ENCODE measurements at places on chromosomes 7 and 10. TPM values are rescaled to one million over a fixed set of nuclear protein-coding genes. Genes with fewer than 3 reads are reported as not detected.

The PON1 gene
- 0.95 TPM for polyA plus RNA-seq

The URGCP gene
- 39.6 TPM for polyA plus RNA-seq

The MCM10 gene
- 11.5 TPM for polyA plus RNA-seq

The HMX3 gene
- polyA plus RNA-seq: 0.26 TPM

The SH2D4B gene
- 0.46 TPM for polyA plus RNA-seq

DNA sequence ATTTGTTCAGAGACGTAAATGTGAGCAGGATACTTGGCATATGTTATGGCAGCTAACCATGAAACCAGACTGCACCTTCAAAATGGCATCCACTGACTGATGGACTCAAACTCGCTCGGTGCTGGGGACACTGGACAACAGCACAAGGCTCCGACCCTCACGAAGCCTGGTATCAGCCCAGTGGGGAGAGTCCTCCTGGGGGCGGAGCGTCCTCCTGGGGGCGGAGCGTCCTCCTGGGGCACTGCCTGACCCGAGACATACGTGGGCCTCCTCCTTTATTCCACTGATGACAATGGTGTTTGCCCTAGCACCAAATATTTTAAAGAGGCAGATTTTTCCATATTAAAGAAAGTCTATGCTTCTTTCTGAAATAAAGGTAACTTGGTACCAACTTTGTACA lies 39.5 kb downstream of the ESYT2 start:
- DNase-seq: no peak

DNA sequence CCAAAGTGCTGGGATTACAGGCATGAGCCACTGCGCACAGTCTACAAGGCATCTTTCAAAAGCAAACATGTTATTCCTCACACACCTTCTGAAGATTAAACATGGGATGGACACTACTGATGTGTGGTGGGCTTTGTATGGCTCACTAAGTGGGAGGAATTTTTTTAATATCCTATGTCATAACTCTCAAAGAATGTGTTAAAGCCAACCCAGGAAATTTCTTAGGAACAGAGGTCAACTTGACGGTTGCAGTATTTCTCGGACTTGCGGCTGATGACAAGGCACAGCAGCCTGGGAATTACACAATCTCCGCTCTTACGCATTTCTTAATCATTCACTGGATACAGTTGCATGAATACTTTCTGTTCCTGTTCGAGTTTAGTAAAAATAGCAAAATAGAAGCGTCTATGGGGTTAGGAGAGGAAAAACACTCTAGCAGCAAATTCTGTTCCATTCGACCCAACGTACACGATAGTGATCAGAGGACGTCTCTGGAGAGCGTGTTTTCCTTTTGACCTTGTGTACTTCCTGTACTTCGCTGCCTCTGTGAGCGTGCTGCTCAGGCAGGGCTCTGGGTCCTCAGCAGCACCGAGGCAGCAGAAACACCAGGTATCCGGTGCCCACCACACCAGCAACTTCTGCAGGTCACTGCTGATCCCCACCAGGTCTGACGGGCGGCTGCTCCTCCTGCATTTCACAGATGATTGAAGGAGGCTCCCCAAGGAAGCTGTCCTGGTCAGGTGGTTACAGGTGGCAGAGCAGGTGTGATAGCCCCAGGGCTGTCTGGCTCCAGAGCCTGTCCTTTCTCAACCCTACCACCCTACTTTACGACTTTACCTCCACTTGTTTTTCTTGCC lies 26.4 kb upstream of the SRGN start:
- DNase-seq: peak; percentile 31

DNA sequence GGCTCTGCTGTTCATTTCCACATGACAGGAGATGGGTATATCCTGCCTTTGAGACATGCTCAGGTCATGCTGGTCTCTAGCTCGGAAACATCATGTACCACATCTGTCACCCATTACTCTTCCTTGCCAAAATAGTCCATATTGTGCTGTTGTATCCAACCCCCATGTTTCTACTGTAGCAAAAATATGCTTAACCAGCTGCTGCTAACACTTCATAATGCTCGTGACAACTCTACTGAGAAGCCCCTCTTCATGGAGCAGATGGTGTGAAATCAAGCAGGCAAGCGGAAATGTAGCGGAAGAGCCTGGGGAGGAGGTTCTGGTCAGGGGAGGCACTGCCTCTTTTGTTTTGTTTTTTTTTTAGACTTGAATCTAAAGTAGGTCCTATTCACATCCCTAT lies 82.9 kb downstream of the NPY start:
- DNase-seq: no peak

- DNase-seq: no peak
Measured at GRCh38 chr10:101135141-101136006, 4.3 kb downstream of the TLX1 start.

DNA sequence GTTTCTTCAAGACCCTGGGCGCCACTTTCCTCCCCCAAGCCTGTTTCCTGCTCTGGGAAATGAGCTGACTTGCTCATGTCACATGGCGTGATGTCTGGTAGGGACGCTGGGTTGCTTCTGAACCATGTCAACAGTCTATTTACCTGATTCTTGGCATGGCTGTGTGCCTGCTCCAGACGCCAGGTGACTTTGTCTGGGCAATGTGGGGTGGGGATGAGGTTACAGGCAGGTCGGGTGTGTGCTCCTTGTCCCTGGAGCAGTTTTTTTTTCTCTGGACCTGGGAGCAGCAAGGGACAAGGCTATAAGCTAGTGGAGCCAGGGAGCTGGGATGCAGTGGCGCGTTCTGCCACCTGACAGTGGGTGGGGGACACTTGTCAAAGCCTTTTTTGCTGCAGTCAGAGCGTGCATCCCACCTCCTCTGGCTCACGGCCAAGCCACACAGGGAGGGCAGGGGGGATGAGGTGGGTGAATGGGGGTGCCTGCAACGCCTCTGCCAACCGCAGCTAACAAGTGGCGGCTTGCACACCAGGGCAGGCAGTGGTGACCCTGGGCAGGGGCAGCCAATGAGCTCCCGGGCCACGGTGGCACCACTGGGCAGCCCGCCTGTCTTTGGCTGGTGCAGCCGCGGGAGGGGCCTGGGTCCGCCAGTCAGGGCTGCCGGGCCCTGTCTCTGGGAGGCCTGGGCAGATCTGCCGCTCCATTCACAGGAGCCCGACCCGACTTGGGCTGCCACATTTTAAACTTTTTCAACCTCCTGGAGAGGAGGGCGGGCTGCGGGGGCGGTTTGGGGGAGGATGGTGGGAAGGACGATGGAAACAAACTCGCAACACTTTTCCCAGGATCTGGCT lies 22.9 kb downstream of the DNAJB12 start:
- DNase-seq: peak; percentile 76

GRCh38 chr7:50330696-50331095 lies 26.2 kb downstream of the IKZF1 start:
- DNase-seq: no peak

DNA sequence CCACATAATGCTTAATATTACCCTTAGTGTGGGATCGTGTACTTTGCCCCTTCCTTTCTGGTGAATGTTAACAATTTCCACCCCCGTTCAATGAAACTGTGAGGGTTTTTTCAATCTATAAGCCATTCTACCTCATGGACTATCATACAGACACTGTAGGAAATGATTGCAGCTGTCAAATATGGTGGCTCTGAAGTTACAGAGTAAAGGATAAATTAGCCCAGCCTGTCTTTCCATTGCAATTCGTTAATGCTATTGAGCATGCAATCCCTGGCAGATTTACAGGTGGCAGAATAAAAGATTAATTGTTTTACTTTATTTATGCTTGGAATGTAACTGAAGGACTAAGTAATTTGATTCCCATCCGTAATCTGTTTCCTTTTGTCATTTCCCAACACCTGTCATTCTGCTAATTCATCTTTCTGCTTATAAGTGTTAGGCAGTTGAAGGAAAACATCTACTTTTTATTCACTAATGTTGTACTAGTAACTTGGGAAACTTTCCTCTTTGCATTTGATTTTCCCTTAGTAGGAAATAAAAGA lies 1211.6 kb upstream of the LRRN3 start:
- no peak for DNase-seq

DNA sequence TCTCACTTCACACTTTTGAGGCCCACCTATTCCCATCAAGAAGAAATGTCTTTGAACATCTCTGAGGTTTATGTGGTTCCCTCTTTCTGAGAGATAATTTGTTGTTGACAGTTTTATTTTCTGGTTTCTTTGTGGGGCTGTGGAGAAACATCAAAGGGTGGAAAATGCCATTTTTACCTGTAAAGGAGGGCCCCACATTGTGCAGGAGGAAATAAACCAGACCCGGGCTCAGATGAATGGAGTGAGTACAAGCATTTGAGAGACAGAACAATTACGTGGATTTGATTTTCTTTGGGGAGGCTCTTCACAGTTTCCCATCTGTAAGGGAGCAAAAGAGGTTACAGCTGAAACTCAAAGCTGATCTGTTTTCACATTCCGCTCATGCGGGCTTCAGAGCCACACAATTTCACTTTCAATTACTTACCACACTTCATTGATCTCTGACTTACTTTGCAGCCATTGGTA lies 29.8 kb downstream of the ITPRIP start:
- no peak for DNase-seq

DNA sequence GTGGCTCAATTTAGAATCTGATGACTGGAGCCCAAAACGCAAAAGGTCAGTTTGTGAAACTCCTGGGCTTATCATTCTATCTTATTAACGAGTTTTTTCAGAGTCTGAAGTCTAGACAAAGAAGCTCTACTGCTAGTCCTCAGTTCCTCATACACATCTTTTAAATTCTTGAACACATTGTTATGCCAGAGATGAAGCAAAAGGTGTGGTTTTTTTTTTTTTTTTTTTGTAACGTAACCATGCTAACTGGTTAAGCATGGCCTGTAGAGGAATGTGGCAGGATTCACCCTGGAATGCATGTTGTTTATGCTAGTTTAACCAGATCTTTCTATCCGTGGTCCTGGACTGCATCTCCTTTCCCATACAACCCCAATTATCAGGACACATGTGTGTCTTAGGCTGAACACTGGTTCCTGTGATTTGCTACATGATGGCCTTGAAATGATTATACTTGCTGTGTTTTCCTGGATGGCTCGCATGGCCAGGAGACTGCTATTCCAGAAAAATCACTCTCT lies 79.3 kb upstream of the MDFIC start:
- DNase-seq: no peak

DNA sequence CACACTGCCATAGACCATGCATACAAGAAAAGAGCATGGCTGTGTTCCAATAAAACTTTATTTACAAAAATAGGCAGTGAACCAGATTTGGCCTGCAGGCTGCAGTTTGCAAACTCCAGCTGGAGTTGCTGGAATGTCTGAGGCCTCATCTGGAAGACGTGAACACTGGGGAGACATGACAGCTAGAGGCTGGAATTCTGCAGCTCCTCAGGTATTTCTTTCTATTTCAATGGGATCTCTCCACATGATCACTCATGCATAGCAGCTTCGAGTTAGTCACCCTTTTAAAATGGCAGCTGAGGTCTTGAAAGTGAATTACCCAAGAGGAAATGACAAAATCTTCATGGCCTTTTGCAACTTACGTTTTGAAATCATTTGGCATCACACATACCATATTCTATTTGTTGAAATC lies 52.6 kb upstream of the BET1 start:
- DNase-seq: no peak

Data from left renal pelvis (tissue), 4 donors.